ENCODE measurements at places on chromosomes 7 and 10.

GRCh38 chr7:48839108-48839507 is 85.2 kb upstream of the CDC14C start:
- DNase-seq, result no peak

DNA sequence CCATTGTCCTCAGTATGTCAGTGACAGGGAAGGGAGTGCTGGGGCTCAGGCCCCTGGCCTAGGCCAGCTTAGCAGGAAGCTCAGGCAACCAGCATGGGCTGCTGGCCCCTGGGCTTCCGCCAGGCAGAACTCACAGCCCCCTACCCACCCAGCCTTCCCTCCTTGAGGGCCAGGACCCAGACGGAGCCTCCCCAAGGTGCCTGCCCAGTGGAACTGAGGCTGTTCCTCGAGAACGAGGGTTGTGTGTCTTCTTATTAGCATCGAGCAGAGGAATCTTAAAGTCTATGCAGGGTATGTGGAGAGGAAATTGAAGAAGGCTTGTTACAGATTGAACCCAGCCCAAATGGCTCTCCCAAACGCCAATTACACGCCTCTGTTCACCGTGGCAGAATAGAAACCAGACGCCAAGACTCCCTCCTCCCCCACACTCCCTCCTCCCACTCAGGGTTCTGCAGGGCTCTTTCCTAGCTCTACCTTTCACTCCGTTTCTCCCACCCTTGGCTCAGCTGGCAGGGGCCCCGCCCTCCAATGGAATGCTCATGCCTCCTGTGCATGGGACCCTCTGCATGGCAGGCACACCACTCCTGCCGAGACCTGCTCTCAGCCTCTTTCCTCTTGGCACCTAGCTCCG is 134.4 kb downstream of the ZMIZ1 start:
- no peak for DNase-seq

- peak; percentile 55 for DNase-seq
Measured at GRCh38 chr7:44971902-44972441, 6.8 kb downstream of the MYO1G start.

DNA sequence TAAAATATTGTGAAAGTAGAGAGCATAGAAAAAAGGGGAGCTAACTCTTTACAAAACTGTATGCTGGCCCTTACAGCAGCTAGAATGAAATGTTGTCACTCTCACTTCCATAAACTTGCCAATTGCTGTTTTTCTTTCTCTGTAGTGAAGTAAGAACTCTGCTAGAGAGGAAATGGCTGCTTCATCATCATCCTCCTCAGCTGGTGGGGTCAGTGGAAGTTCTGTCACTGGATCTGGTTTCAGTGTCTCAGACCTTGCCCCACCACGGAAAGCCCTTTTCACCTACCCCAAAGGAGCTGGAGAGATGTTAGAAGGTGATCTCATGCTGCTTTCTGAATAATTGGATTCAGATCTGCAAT is 7.6 kb upstream of the ASCC1 start:
- no peak for DNase-seq

DNA sequence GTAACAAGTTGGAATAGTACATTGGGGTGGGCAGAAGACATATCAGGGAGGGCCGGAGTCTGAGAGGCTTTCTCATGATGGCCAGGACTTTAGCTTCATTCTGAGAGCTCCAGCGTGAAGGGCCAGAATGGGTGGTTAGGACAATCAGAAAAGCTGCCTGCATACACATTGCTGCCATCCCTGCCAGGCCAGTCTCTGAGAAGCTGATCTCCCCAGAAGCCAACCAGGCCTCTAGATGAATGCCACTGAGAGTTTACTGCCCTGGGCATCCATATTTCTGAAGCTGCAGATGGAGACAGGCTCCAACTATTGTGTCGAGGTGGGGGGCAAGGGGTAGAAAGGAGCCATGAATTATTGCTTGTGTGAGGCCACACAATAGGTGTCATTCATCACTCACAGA is 32.0 kb upstream of the ARHGAP22 start:
- DNase-seq, result no peak

DNA sequence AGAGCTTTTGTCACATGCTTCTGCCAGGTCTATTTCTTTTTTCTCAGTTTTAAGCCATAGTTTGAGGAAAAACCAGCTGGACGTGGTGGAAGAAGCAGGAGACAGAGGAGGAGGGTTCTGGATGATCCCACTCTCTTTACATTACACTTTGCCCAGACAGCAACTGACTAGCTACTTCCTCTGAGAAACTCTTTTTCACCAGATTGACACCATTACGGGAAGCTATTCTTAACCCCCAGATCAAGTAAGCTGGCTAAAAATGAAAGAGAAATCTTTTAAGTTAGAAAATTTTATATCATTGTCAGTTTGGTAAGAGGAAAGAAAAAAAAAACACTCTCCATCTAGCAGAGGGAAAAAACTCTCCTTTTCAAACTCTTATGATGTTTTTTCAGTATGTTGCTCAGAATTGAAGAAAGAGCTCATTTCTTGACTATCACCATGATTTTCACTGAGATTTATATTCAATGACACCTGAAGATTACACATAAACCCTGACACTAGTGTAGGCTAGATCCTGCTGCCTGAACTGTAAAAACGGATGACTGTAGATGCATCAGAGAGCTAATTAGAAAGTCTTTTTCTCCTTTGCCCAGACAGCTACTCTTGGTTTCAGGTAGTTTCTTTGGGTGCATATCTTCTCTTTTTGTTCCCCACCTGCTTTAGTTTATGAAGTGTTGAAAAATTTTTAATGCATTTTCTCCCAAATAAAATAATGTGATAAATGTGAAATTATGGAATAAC is 203.1 kb downstream of the TFEC start:
- DNase-seq, result no peak

- DNase-seq, result no peak
Measured at GRCh38 chr7:132819648-132820047, 243.4 kb upstream of the PLXNA4 start.

DNA sequence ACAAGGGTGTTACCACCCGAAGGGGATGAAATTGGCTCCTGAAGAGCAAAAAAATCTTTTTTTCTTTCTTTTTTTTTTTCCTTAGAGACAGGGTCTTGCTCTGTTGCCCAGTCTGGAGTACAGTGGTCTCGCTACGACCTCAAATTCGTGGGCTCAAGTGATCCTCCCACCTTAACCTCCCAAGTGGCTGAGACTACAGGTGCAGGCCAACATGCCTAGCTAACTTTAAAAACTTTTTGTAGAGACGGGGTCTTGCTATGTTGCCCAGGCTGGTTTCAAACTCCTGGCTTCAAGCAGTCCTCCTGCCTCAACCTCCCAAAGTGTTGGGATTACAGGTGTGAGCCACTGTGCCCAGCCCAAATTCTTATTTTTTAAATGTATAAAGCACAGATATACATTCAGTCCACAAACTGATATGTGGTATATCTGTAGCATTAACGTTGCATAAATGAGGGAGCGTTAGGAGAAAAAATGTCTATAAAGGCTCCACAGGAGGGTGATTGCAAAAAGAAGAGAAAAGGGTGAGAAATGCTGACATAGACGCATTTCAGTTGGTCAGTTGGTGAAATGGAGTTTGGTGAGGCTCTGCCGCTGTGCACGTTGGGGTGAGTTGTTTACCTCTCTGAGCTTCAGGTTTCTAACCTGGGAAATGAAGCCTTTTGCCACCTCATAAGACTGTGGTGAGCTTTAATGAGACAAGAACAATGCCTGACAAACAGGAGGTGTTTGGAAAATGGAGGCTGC is 100.7 kb upstream of the PODXL start:
- DNase-seq, result no peak

DNA sequence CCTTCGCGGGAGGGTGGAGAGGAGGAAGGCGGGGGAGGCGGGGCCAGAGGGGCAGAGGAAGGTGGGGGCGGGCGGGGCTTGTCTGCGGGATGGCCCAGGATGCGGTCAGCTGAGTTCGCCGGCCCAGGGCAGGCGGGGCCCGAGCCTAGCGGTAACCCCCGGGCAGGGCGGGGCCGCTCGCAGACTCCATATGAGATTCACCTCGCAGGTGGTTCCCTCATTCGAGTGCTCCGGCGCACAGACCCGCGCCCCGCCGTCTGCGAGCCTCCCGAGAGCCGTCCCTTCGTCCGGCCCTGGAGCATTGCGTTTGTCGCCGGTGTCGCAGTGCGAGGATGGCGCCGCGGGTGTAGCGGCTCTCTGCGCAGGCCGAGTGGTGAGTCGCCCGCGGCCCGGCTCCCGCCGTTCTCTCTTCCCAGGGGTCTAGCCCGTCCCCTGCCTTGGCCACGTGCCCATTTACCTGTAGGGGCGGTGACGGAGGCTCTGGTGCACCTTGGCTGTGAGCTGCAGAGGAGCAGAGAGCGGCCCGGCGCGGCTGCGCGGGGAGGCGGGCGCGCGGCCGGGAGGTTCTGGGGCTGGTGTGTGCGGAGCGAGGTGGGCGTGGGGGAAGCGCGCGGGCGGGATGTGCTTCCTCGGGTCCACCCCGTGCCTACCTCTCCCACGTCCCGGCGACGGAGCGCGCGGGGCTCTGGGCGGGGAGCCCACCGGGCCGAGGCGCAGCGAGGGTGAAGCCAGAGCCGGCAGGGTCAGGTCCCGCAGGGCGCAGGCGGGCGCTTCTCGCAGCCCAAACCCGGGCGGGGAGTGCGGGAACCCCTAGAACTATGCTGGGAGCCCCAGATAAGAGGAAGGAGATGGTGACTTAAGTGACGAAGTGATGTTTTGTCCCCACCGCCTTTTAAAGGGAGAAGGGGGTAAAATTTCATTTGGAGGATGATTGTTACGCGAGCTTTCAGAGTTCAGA is at the start of gene UPP1:
Gene UPP1, plus strand, starts transcription at position 220 of the 958 bp plus-strand sequence. CDS start 5,519 bp downstream, outside the sequence.
- DNase-seq, result peak; percentile 79

DNA sequence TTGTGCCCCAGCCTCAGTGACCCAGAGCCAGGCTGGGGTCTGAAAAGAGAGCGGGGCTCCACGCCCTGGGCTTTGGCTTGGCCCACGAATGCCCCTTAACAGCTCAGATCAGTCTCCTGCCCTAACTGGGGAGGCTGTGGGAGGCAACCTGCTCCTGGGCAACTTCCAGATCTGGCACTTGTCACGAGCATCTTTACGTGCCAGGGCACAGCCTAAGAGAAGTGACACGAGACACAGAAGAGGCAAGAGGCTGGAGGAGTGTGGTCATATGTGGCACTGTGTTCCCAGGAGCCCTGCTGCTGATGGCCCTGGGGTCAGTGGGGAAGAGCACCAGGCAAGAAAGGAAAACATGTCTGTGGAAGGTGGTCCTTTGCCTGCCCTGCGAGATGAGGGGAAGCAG is 97.8 kb upstream of the BTBD16 start:
- no peak for DNase-seq

GRCh38 chr7:144821067-144821466 is 14.8 kb downstream of the TPK1 start:
- no peak for DNase-seq

DNA sequence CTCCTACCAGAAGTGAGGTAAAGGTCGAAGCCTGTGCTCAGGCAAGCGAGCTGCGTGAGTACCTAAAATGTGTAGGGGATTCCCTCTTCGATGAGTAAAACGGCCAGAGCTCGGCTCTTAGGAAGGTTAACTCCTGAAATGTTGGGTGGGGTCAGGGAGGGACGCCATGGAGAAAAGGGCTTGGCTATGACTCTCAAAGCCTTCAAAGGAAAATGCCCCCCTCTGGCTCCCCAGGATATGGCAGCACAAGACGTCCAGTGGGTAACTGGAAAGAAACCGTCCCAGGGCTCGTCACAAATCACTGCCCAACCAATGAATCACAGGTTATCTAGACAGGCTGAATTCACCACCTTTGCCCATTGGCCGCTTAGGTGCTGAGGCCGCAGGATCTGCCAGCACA is 58.0 kb downstream of the CALML3 start:
- no peak for DNase-seq

DNA sequence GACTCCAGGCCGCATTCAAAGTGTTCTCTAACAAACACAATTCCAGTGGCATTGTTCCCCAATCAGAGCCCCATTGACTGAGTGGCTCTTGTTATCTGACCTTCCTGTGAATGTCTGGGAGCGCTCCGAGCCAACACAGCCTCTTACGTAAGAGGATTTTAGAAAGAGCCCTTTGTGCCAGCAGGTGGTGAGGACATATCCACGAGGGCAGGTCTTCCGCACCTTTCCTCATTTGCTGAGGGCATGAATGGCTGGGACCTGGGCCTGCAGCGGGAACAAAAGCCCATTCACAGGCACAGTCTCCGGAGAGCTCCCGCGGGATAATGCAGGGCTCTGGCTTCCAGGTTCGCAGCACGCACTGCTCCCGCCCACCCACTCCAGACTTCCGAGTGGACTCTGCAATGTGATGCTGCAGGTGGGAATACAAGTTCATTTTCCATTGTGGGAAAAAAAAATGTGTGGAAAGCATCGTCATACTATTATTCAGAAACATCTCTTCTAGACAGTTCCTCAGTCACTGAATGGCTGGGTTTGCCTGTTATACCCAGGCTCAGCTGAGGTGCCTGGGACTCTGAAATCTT is 295.0 kb upstream of the IGFBP3 start:
- peak; percentile 75 for DNase-seq

- no peak for DNase-seq
Measured at GRCh38 chr10:97475936-97476594, 22.2 kb downstream of the MMS19 start.

GRCh38 chr10:61272781-61273180 is 180.4 kb downstream of the TMEM26 start:
- DNase-seq, result no peak

GRCh38 chr10:11168423-11169090 is 150.9 kb downstream of the CELF2 start:
- DNase-seq, result no peak

GRCh38 chr10:80662429-80663261 is 124.9 kb downstream of the SH2D4B start:
- no peak for DNase-seq

GRCh38 chr10:88890681-88891381 is 10.8 kb downstream of the STAMBPL1 start:
- DNase-seq, result no peak

DNA sequence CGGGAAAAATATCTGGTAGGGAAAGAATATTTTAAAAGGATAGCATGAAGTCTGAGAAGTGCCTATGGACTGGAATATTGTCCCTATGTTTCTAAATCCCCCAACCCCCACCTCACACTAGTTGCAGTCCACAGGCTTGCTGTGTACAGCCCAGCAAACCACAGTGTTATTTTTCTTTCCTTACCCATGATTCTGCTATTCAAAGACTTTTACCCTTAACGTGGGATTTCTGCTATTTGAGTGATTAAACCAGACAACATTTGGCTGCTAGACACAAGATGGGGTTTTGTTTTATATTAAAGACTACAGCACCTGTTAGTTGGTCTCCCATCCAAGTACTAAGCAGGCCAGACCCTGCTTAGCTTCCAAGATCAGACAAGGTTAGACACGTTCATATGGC is 120.5 kb upstream of the MYO3A start:
- no peak for DNase-seq

- peak; percentile 51 for DNase-seq
Measured at GRCh38 chr7:31466036-31466435, 47.9 kb upstream of the ITPRID1 start.

GRCh38 chr10:14742382-14742781 is 32.3 kb downstream of the FAM107B start:
- no peak for DNase-seq

DNA sequence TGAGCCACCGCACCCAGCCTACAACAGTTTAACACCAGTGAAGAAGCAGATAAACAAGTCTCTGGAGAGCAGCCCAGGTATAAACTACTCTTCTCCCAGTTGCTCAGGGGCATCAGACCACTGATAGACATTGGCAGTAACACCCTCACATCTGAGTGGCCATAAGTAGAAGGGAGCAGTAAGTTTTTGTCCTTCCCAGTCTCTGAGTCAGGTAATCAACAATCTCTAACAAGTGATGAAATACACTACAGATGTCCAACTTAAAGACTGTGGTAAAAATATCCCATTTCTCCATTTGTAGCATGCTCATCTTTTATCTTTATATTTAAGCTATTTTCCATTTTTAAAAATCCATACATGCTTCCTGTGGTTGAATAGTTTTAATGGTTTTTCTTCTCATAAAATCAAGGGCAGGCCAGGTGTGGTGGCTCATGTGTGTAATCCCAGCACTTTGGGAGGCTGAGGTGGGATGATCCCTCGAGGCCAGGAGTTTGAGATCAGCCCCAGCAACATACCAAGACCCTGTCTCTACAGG is 78.6 kb downstream of the GSAP start:
- no peak for DNase-seq
